ENCODE measurements at places on chromosomes 11 and 22.
A peak's percentile ranks its signal among the peaks of the same experiment; 100 is the strongest.

GRCh38 chr11:15347969-15348734, 233.4 kb downstream of the INSC start:
- DNase-seq = no peak

- DNase-seq = no peak
These were observed 37.0 kb upstream of the TIMP3 start for GRCh38 chr22:32764330-32765131.

DNA sequence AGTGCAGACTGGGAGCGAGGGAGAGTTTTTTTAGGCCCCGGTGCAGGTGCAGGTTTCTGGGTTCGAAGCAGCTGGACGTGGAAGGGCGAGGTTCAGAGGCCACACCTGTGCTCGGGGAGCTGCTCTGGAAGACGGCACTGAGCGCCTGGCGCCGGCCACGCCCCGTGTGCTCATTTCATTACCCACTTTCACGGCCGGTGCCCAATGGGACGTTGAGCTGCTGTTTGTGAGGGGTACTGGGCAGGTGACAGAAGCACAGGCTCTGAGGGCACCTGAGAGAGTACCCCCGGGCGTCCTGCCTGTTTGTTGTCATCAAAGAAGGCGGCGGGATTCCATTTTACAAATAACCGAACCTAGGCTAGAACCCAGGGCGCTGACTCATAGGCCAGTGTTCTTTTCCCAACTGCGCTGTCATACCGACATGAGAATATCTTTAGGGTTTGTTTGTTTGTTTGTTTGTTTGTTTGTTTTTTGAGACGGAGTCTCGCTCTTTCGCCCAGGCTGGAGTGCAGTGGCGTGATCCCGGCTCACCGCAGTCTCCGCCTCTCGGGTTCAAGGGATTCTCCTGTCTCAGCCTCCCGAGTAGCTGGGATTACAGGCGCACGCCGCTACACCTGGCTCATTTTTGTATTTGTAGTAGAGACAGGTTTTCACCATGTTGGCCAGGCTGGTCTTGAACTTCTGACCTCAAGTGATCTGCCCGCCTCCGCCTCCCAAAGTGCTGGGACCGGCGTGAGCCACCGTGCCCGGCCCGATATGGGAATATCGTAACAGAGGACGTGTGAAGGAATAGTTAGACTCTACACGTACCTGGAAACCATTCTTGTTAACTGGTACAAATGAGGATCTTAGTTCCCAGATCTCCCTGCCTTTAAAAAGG, 16.6 kb upstream of the SPTBN2 start:
- peak; percentile 27 for DNase-seq

GRCh38 chr11:133934599-133935550, 21.9 kb downstream of the IGSF9B start:
- no peak for DNase-seq

DNA sequence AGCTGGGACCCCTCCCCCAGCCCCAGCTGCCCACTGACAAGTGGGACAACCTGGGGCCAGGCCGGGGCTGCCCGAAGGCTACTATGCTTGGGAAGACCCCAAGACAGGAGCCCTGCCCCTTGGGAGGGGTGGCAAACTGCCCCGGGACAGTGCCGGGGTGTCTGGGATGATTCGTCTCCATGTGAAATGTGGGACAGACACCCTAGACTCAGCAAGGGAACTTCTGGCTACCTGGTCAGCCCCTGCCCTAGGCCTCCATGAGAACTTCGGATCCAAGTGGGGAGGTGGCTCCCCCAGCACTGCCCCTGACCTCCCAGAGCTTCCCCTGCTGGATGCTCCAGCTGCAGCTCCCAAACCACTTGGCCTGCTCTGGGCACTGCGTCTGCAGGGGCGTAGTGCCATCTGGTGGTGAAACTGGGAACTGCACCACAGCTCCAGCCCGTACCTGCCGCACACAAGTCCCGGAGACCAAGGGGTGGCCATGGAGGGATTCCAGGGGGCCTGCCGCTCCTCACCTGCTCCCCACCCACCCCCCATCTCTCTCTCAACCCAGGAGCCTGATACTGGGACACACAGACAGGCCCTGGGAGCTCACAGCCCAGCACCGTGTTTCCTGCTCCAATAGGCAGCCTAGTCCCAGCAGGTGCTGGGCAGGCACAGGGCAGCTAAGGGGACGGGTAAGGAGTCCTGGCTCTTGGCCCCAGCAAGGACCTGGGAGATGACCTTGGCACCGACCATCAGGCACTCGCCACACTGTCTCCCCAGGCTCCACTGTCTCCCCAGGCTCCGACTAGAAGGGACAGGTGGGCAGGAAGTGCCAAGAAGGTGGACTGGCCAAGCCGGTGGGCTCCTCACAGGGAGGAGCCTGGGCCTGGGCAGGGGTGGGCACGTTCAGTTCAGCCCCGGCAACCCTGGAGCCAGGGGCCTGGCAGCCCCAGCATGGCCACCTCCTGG, 194.1 kb downstream of the IGLL1 start:
- peak; percentile 65 for DNase-seq

GRCh38 chr11:12239396-12239795, 129.0 kb downstream of the MICAL2 start:
- DNase-seq = no peak

GRCh38 chr22:50316114-50317065, 8.9 kb upstream of the PLXNB2 start:
- DNase-seq = no peak

DNA sequence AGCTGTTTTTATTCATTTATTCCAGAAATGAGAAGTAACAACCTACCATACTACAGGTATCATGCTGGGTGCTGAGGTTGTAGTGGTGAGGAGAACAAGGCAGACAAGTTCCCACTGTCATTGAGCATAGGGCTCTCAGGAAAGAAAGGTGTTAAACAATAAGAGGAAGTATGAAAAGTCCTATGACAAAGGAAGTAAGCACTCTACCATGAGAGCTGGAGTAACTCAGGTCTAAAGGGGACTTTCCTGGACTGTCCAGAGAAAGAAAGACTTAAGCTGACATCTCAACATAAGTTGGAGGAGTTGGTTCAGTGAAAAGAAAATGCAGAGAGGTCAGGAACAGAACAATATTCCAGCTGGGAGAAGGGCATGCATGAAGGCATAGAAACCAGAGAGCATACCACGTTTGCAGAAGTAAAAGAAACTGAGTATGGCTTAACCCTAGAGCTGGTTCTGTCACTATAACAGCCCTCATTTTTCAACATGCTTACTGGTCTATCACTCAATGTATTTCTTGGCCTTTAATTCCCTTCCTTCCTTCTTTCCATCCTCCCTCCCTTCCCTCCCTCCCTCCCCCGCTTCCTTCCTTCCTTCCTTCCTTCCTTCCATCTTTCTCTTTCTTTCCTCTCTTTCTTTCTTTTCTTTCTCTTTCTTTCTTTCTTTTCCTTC, 137.8 kb upstream of the BDNF start:
- DNase-seq = no peak

DNA sequence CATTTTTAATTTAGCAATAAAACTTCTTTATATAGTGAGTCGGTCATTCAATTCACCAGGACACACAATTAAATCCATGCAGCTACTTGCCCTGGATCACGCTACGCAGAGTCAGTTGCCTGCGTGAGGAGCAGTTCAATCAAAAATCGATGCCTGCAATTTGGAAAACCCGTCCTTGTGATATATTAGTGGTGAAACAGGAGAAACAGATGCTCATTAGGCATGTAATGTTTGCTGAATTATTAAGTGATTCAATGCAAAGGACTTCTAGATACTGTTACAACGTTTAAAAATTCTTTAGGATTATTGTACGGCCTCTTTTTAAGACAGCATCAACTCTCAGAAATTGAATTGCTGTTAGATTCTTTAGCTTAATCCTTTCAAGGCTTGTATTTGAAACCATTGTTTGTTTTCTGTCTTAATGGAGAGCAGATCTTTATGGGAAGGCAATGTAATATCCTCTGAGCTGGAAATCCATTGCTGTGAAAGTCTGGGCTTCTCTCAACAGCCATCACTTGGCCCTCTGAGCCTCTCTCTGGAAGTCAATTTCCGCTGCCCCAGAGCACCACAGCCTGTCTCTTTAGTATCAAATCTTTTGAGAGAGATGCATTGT, 20.1 kb upstream of the PAMR1 start:
- DNase-seq = no peak

- DNase-seq = peak; percentile 44
These were observed 99.9 kb downstream of the MAML2 start for GRCh38 chr11:96242971-96243647.

- DNase-seq = no peak
These were observed 254.8 kb downstream of the GUCY1A2 start for GRCh38 chr11:106763501-106763900.

- DNase-seq = no peak
These were observed 3.2 kb downstream of the PPP6R3 start for GRCh38 chr11:68463714-68464113.

DNA sequence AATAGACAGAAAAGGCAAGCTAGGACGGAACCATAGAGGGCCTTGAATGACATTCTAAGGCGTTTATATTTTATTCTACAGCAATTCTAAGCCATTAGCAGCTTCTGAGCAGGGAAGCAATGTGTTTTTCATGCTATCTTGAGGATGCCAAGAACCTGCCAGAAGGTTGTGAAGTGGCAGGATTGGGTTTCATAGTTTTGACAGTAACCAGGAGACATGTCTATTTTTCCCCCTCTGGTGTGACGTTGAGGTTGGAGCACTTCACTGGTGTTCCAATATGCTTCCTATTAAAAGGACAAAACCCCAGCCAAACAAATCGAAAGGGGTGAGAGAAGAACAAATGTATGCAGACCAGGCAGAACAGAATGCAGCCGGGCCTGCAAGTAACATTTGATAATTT, 148.2 kb downstream of the SPATA19 start:
- DNase-seq = no peak

- DNase-seq = no peak
These were observed 15.4 kb downstream of the APOL5 start for GRCh38 chr22:35733036-35733435.

GRCh38 chr22:19058713-19059451, 63.3 kb downstream of the DGCR2 start:
- no peak for DNase-seq

DNA sequence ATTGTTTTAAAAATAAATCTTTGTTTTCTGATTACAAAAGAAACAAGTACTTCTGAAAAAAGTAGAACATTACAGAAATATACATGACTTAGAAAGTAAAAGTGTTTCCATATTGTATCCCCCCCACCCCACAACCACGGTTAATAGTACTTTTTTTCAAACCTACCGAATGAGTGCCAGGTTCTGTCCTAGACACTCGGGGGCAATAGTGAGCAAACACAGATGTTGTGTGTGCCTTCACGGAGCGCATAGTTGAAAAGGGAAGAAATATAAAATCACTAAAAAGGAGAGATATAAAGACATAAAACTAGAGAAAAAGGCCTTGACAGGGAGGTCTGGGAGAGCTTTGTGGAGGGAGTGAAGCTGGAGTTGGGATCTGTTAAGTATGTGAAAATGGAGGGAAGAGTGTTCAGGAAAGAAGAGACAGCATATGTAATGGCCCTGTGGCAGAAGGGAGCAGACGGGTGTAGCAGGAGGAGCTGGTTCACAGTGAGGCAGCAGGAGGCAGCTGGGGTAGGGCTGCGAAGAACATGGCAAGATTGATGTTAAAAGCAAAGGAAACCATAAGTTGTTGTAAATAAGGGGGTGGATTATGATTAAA, 42.1 kb upstream of the ALX4 start:
- DNase-seq = no peak

DNA sequence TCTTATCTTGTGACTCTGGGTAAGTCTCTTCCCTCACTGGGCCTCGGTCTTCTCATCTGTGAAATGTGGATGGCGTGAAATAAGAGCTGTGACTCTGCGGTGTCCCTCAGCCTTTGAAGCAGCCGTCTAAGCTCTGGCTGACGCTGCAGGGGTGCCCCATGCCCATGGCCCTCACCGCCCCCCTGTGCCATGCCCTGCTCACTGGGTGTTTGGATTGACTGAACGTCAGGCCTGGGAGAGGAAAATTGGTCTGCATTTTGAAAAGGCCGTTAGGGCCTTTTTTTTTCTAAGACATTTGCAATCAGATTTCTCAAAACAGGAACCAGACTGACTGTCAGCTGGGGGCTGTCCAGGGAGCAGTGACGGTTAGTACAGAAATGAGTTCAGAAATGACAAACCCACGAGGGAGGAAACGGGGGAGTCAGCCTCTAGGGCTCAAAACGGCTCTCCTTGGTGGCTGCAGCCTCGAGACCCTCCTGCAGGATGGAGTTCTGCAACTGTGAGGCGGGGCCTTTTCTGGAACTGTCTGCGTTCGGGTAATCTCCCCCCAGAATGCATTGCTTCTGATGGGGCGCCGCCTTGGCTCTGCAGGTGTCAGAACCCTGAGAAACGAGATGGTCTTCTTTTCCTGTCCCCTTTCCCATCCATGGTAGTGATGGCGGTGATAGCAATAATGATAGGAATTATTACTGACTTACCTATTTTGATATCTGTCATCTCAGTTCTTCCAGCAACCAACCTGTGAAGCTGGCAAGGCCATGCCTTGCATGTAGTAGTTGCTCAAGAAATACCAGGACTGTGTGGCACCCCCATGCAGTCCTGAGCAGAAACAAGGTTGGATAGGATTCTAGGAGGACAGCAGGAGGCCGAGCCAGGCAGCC, 2.0 kb downstream of the GRK2 start:
- no peak for DNase-seq

GRCh38 chr11:65446446-65447277, 24.1 kb downstream of the NEAT1 start:
- no peak for DNase-seq

DNA sequence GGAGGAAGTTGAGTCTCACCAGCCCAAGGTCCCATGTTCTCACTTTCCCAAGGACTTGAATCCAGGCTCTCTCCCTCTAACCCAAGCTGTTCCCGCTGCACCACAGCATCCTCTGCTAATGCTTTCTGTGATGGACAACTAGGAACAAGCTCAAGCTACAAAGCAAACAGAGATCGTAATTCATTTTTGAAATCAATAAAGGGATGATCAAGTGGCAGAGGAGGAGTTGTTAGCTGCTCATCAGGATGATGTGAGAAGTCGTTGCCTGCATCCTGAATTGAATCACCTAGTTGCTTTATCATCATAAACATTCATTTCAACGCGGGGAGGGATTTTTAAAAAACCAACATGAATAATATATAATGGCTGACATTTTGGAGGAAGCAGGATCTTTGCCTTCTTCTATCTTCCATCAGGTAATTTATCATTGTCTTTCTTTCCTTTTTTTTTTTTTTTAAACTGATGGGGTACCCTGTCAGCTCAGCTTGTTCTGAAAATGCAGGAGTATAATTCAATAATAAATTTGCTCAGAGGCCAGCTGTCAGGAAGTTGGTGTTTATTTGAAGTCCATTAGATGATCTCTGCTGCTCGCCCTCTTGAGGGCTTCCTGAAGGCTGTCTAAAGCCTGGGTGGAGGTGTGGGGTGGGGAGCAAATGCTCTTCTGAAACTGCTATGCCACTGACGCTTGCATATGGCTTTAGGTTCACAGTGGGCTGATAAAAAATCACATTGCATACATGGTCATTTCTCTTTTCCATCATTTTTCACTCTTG, 174.4 kb upstream of the NARS2 start:
- DNase-seq = no peak

Measured in stimulated activated CD4-positive, alpha-beta T cell treated with anti-CD3 and anti-CD28 coated beads, Interleukin-15, amount 100 ng/mL, for 1 hour (primary cell).